ENCODE measurements at places on chromosomes 6 and 20. TPM values are rescaled to one million over a fixed set of nuclear protein-coding genes. Genes with fewer than 3 reads are reported as not detected.

OR2J3 gene
- not detected for total RNA-seq

LRRN4 gene
- not detected for total RNA-seq

NR2E1 gene
- not detected for total RNA-seq

GINM1 gene
- total RNA-seq: 23.6 TPM

SLC22A2 gene
- 0.05 TPM for total RNA-seq

TUBE1 gene
- total RNA-seq: 5.6 TPM

LPA gene
- total RNA-seq: 0.09 TPM

PLG gene
- total RNA-seq: not detected

RIN2 gene
- total RNA-seq: 22.9 TPM

XKR7 gene
- total RNA-seq: 0.01 TPM

COL9A3 gene
- 0.70 TPM for total RNA-seq

DNAH8 gene
- total RNA-seq: not detected

HMGCLL1 gene
- total RNA-seq: 0.08 TPM

KHDC1L gene
- total RNA-seq: not detected

GTSF1L gene
- not detected for total RNA-seq

FOXF2 gene
- 14.4 TPM for total RNA-seq

YTHDF1 gene
- total RNA-seq: 47.1 TPM

DEFB114 gene
- not detected for total RNA-seq

ALDH5A1 gene
- total RNA-seq: 8.0 TPM

USP49 gene
- total RNA-seq: 1.1 TPM

ID4 gene
- total RNA-seq: 0.86 TPM
